ENCODE measurements at places on chromosomes 2 and 18. TPM values are rescaled to one million over a fixed set of nuclear protein-coding genes. Genes with fewer than 3 reads are reported as not detected.

- DNase-seq, result no peak
Observed at GRCh38 chr18:74249181-74249968, 42.4 kb downstream of the CYB5A start.

- no peak for DNase-seq
Observed at GRCh38 chr2:60383401-60384143, 169.9 kb downstream of the BCL11A start.

The RANBP2 gene
- 83.1 TPM for total RNA-seq

The GPR75 gene
- 20.9 TPM for total RNA-seq

- no peak for DNase-seq
Observed at GRCh38 chr18:52219102-52219501, 120.9 kb upstream of the DCC start.

- no peak for DNase-seq
Observed at GRCh38 chr2:43221124-43221762, 5.2 kb downstream of the ZFP36L2 start.

All from cerebellum (tissue), 4 donors.